Camera-type eye (tissue), 1 donor: ENCODE measurements at places on chromosomes 6 and 20. TPM values are rescaled to one million over a fixed set of nuclear protein-coding genes. Genes with fewer than 3 reads are reported as not detected.

PPP1R16B gene
- 7.5 TPM for total RNA-seq

NPEPL1 gene
- 36.2 TPM for total RNA-seq

GSTA3 gene
- not detected for total RNA-seq

ZBTB12 gene
- total RNA-seq = 17.9 TPM

LY6G6C gene
- not detected for total RNA-seq

CAGE1 gene
- total RNA-seq = not detected

RMND1 gene
- total RNA-seq = 40.6 TPM

FBXO9 gene
- total RNA-seq = 54.6 TPM

FHL5 gene
- total RNA-seq = 0.60 TPM

SLC22A3 gene
- 6.1 TPM for total RNA-seq

CFAP61 gene
- 2.1 TPM for total RNA-seq

ADTRP gene
- total RNA-seq = 13.3 TPM
